ENCODE measurements at places on chromosomes 12 and 14.
A peak's percentile ranks its signal among the peaks of the same experiment; 100 is the strongest.

DNA sequence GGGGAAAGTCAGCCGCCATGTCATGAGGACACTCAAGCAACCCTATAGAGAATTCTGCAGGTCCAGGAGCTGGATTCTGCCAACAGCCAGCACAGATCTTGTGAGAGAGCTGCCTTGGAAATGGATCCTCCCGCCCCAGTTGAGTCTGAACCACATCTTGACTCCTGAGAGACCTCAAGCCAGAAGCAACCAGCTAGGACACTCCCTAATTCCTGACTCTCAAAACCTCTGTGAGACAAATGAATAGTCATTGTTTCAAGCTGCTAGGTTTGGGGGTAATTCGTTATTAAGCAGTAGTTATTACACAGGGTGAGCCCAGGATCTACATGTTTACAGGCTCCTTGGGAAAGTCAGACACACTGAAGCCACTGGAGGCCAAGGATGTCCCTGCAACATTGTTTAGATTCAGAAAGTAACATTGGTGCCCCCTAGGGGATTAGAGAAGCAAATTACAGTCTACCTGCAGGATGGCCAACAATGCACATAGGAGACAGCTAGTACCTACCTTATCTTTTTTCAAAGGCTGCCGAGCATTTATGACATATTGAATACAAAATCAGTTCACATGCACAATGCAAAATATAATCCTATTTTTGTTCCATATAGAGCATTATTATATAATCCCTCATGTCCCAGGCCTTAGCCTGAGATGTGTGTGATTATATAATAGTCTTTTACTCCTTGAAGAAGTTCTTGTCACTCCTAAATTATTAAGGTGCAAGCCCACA is 57.9 kb upstream of the FICD start:
- DNase-seq = peak; percentile 8

GRCh38 chr12:69008520-69008919 is 75.5 kb upstream of the CPM start:
- no peak for DNase-seq

GRCh38 chr14:56292970-56293369 is 174.8 kb downstream of the PELI2 start:
- no peak for DNase-seq

GRCh38 chr14:105075379-105076295 is 10.4 kb upstream of the GPR132 start:
- DNase-seq = no peak

- DNase-seq = no peak
Observed at GRCh38 chr12:121652767-121653497, 16.5 kb downstream of the MORN3 start.

- no peak for DNase-seq
Observed at GRCh38 chr14:32343926-32344430, 14.9 kb downstream of the AKAP6 start.

DNA sequence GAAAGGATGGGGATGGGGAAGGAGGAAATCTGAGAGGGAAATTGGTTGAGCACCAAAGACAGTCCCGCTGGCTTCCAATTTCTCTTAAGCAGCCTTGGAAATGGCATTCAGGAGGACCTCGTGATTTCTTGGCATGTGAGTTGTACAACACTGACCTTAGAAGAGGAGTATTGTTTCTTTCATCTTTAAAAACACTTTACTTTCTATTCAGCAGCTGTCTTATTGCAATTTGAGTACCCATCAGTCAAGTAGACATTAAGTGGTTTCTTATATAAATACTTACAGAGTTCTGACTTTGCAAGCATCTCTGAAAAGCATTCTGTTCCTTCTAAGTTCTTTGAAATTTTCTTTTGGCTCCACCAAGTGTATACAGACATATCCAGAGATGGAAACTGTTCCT is 83.2 kb downstream of the LMNTD1 start:
- no peak for DNase-seq

DNA sequence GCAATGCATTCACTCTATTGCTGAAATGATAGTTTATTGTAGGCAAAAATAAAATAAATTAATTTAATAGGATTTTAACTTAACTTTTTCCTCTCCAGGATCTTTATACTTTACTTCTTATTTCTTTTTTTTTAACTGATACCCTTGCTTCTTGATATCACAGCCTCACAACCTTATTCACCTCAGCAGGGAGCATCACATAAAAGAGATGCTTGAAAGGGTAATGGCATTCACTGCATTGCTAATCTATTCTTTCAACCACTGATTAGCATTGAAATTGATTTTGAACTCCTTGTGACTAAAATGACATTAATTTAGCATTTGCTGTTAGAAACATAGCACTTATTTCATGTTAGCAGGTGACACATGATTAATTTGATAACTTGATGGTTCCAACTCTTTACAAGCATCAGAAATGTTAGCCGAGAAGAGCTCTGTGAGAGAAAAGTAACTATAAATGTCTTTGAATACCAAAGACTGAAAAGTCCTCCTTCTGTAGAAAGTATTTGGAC is 689.5 kb upstream of the MGAT4C start:
- no peak for DNase-seq

DNA sequence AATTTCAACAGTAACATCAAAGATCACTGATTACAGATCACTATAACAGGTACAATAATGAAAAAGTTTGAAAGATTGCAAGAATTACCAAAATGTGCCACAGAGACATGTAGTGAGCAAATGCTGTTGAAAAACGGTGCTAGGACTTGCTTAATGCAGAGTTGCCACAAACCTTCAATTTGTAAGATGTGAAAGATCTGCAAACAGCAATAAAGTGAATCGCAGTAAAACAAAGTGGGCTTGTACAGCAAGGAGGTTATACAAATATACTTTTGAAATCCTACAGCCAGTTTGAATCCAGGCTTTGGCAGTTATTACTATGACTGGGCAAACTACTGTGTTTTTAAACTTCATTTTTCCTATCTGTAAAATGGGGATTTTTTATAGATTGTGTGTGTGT is 1.0 kb upstream of the PLEKHA5 start:
- peak; percentile 19 for DNase-seq

- no peak for DNase-seq
Observed at GRCh38 chr12:100266585-100266834, 369 bp downstream of the DEPDC4 start.

DNA sequence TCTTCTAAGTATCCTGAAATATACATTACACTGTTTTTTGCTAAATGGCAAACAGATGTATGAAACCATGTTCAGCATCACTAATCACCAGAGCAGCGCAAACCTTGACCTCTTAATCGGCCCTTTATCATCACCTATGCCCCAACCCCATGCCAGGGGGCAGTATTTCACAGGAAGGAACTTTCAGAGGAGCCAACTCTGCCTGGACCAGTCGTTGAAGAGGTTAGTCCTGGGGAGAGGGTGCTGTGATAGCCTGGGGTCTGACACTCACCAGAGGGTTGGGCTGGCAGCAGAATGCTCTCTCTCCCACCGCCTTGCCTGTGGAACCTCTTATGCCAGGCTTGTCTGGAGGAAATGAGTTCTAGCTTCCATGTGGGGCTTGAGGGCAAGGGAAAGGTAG is 411.7 kb downstream of the TMEM117 start:
- DNase-seq = no peak

DNA sequence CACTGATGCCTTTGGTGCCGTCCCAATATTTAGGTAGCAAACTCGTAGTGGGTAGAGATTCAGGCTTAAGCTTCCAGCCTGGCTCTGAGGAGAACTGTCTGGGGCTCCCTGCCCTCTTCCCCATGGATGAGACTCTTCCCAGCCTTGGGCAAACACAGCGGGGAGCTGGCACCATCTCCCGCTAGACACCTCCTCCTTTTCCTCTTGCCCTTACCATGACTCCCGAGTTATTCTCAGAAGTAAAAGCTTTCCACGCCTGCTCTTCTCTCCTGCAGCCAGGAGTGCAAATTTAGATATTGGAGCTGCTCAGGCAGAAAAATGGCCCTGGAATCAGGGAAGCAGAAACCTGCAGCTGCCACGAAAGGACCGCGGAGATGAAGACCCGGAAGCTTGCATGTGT is 45.6 kb upstream of the RBM19 start:
- DNase-seq = no peak

DNA sequence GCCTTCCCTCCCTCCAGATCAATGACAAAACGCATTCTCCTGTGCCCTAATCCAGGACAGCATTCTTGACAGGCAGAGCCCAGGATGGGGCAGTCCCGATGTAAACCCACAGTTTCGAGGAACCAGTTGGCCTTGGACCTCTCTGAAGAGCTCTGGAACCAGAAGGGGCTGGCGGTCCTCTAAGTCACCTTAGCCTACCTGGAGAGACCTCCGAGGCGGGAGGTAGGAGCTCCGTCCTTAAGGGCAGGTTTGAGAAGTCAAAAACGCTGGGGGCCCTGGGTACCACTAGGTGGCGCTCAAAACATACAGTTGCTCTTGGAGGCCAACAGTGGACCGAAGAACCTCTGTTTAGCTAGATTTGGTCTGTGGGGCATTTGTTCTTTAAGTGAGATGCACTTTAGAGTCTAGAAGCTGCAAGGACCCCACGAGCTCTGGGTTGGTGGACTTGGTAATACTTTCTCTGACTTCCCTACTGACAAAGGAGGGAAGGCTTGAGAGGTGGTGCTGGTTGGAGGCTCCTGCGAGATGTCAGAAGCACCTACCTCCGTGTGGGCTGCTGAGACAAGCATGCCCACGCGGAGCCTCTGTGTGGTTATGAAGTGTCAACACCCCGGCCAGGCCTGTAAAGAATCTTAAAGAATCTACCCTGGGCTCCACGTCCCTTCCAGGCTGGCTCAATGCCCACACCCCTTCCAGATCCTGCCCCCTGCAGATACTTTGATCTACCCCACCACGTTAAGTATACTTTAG is 74.8 kb upstream of the CHST11 start:
- peak; percentile 54 for DNase-seq

- DNase-seq = no peak
Observed at GRCh38 chr14:95524706-95525512, 8.5 kb upstream of the SYNE3 start.

- DNase-seq = no peak
Observed at GRCh38 chr12:24854017-24854416, 94.9 kb downstream of the BCAT1 start.

GRCh38 chr14:89215114-89215513 is 201.9 kb downstream of the FOXN3 start:
- no peak for DNase-seq

GRCh38 chr12:56267443-56268071 is 815 bp downstream of the COQ10A start:
- no peak for DNase-seq

DNA sequence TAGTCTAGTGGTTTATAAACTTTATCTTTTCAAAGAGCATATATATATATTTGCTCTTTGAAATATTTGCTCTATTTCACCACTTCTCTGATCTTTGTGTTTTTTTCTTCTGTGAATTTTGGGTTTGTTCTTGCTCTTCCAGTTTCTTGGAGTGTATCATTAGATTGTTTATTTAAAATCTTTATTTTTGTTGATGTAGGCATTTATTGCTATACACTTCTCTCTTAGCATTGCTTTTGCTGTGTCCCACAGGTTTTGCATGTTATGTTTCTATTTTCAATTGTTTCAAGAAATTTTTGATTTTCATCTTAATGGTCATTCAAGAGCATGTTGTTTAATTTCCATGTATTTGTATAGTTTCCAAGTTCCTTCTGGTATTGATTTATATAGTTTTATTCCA is 69.1 kb downstream of the BRMS1L start:
- DNase-seq = no peak

DNA sequence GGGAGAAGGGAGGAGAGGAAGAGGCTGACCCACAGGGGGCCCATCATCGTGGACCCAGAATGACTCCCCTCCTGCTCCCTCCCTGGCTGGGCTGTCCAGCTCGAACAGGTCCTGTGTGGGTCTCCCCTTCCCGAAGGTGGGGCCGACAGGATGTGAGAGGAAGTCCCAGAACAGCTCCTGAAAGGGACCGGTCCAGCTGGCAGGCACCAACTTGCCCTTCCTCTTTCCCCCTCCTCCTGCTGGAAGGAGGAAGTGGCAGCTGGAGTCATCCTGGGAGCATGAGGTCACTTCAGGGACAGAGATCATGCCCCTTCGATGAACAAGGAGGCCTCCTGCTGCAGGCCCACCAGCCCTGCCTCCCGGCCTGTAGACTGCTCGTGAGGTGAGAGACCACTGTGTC is 35.0 kb upstream of the BEGAIN start:
- DNase-seq = no peak

GRCh38 chr12:122996188-122996601 is 15.7 kb downstream of the ARL6IP4 start:
- no peak for DNase-seq

DNA sequence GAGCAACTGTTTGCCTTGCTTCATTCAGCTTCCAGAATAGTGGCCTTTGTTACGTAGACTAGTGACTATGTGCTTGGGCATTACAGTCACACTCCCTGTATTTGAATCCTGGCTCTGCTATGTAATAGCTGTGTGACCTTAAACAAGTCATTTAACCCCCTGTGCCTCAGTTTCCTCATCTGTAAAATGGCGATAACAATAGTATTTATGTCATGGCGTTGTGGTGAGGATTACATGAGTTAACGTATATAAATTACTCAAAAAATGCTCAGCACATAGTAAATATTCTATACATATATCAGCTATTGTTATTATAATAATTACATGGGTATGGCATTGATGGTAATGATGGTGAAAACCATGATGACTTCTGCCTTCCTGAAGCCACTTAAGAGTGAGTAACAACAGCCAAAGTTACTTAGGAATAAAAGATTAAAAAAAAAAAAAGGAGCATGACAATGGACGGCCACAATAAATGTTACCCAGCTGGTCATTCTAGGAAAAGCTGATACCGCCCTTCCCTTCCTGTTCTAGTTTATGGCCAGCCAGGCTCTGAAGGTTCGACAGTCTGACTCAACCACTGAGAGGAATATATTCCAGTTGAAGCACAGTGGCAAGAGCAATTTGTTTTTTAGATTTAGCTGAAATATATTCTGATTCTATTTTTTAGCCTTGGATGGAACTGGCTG is 9.9 kb upstream of the ADIPOR2 start:
- no peak for DNase-seq

DNA sequence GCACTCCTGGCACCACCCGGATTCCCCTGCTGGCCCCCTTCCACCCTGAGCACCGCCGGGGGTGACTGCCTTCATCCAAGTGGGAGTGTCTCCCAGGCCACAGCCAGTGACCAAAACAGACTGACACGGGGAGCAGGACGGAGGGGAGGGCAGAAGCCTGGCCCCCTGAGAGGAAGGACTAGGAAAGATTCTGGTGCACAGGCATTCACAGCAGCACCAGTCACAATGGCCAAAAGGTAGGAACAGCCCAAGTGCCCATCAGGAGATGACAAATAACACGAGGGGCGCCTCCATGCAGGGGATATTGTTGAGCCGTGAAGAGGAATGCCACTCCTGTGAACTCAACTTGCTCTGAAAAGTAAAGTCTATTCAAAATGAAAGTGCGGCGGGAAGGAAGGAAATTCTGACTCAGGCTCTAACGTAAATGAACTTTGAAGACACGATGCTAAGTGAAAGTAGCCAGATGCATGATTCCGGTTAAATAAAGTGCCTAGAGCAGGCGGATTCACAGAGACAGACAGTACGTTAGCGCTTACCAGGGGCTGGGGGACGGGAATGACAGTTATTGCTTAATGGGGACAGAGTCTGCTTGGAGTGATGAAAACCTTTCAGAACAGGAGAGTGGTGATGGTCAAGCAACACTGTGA is 146.1 kb upstream of the NCOR2 start:
- peak; percentile 47 for DNase-seq

GRCh38 chr12:99917711-99918402 is 66.9 kb downstream of the ANKS1B start:
- DNase-seq = no peak

Data from Caki2 (cell line).